ENCODE measurements at places on chromosomes 7 and 10.

GRCh38 chr7:151237244-151238189 lies 5.2 kb downstream of the CHPF2 start:
- DNase-seq = no peak

- DNase-seq = no peak
Observed at GRCh38 chr10:326894-327635, 191.8 kb downstream of the ZMYND11 start.

GRCh38 chr7:105461518-105461917 lies 60.6 kb downstream of the PUS7 start:
- DNase-seq = no peak

DNA sequence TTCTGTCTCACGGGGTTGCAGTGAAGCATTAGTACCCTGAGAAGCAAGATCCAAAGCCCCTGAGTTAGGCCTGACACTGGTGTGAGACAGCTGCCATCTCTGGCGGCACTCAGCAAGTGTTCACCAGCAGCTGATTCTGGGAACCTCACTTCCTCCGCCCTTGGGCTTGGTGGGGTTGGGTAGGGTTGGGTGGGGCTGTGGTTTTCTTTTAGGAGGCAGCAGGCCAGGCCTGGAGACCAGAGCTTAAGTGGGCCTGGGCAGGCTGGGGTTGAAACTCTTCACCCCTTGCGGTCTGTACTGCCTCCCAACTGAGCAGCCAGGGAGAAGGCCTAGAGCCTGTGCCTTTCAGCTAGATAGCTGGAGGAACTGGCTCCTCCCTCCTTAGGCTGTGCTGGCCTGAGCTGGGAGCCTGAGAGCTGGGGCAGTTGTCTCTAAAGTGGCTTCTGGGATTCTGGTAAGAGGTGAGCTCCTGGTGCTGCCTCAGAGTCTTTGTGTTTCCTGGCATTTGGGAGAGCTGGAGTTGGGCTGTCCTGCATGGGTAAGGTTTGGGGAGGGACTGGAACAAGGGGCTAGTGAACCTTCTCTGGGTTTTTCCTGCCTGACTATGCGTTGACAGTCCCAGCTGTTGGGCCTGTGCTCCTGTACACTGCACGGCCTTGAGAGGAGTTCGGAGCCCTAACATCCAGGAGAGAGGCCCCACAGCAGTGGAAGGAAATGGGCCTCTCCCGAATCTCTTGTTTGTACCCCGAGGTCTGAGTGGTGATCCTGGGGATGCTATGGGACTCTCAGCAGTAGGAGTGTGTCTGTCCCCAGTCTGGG lies 5.1 kb downstream of the TSPAN14 start:
- DNase-seq = no peak

DNA sequence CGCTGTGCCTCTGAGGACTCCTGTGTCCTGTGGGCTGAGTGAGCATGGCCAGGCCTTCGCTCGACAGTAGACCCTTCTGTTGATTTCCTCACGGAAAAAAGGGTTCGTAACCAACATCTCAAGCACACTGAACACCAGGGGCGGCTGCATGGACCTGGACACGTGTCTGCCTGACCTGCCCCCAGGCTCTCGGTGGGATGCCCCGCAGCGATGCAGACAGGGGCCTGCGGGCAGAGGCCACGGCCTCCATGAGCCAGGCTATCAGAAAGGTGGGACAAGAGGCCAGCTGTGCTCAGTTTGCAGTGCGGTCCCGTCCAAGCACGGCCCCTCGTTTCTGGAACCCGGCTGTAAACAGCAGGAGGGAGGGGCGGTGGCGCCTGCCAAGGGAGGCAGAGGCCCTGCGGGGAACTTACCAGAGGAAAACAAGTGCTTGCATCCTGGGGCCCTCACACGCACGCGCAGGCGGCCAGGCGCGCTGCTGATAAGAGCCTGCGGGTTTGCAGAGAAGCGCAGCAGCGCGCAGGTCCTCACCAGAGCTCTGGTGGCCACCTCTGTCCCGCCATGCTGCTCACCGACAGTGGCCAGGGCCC lies 10.6 kb downstream of the GPR146 start:
- DNase-seq = no peak

Data from NT2/D1 (cell line).